Placental epithelial cell (primary cell): ENCODE measurements at places on chromosomes 3 and 15. TPM values are rescaled to one million over a fixed set of nuclear protein-coding genes. Genes with fewer than 3 reads are reported as not detected.

The SLC22A13 gene
- 2.6 and 3.1 TPM in 2 replicates for total RNA-seq

The ZNF385D gene
- total RNA-seq = under 0.01 TPM in 1 of 2 replicates, not detected in the other

The NRG4 gene
- total RNA-seq = 1.6 and 5.1 TPM in 2 replicates

The PARL gene
- total RNA-seq = 17.7 and 27.3 TPM in 2 replicates

The BOC gene
- total RNA-seq = 5.2 and 15.7 TPM in 2 replicates

The AADACL2 gene
- total RNA-seq = not detected in 2 replicates

The ZPLD1 gene
- not detected in 2 replicates for total RNA-seq

The TNFSF10 gene
- total RNA-seq = not detected in 2 replicates

The TRPM1 gene
- not detected in 2 replicates for total RNA-seq

The GOLGA6B gene
- total RNA-seq = not detected in 2 replicates

The LDHAL6B gene
- not detected in 2 replicates for total RNA-seq

The SRGAP3 gene
- 1.6 and 4.7 TPM in 2 replicates for total RNA-seq

The SI gene
- not detected in 2 replicates for total RNA-seq

The WDR73 gene
- total RNA-seq = 29.4 and 53.8 TPM in 2 replicates

The CSK gene
- 20.3 and 27.1 TPM in 2 replicates for total RNA-seq
